Panc1 (cell line): ENCODE measurements at places on chromosomes 1 and 21.

GRCh38 chr1:237910834-237911233, 20.1 kb upstream of the ZP4 start:
- DNase-seq: no peak

- no peak for DNase-seq
Measured at GRCh38 chr1:85330214-85330631, 53.8 kb upstream of the BCL10 start.

DNA sequence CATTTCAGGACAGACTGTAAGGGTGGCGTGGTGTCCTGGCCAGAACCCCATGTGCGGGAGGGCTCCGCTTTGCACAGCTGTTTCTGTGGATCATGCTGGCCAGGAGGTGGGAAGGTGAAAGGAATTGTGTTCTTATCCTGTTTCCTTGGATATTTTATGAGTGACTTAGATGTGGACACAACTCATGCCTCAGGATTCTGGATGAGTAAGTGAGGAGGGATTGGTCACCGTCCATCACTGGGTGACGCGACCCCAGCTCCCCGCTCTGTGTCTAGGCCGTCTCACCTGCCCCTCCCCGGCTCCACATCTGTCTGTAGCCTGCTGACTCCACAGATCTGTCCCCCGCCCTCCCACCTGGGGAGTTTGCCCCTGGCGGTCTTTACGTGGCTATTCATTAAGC, 48.8 kb downstream of the PIK3CD start:
- peak; percentile 73 for DNase-seq

DNA sequence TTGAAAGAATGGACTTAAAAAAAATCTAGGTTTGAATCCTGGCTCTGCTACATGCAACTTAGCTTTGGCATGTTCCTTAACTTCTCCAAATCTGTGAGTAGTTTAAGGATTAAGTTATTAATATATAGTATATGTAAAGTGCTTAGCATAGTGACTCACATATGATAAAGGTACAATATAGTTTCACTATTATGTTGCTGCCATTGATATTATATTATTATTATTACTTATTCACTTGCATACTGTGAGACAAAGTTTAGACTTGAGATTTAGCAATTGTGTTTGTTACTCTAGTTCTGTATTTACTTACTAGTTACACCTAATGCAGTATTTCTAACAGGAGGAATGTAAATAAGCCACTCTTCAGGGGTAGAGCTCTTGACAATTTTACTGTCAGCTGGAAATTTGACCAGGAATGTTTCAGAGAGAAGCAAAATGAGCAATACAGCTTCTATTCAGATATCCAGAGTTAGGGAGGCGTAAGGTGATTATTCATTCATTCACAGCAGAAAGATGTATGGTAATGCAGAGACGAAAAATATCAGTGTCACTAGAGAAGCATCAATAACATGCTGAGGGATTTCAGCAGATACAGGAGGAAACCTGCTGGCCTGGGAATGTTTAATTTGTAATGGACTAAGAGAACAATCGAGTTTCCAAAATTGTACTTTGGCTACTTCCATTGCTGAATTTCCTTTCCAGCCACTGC, 25.5 kb downstream of the RGS7 start:
- DNase-seq: no peak

- DNase-seq: no peak
Measured at GRCh38 chr1:166090244-166090643, 76.6 kb downstream of the FAM78B start.

- no peak for DNase-seq
Measured at GRCh38 chr1:84347271-84347931, 45.9 kb downstream of the SAMD13 start.

GRCh38 chr1:182993746-182994145, 29.5 kb upstream of the LAMC1 start:
- DNase-seq: no peak

DNA sequence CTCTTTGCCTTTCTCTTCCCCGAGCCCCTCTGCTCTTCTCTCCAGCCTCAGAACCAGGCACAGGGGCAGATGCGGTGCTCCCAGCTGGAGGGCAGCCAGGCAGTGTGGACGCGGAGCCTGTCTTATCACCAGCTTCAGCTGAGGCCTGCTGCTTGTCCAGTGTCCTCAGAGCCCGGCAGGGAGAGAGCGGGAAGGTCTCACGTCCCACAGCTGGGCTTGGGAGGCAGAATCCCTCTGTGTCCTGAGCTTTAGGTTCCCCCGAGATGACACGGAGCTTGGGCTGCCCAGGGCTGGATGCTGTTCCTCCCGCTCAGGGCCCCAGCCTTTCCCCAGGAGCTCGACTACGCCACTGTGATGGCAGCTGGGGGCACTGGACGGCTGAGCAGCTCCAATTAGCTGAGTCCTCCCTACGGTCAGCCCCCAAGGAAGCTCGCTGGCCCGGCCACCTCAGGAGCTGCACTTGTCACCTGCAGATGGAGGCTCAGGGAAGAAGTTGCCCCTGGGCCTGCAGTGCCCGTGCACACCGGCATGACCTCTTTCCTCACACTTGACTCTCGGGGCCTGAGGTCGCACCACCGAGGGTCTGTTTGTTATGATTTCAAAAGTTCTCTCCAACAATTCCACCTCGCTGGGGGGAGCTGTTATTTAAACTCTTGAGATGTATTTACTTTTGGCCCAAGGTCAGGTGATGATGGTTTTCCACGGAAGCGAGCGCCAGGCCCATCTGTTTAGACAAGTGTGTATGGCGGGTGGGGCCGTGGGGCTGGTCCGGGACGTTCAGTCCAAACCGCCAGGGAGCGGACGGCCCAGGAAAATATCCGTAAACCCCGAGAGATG, 127.3 kb downstream of the SIK1 start:
- no peak for DNase-seq

GRCh38 chr1:183303323-183303645, 114.9 kb downstream of the NMNAT2 start:
- DNase-seq: no peak

DNA sequence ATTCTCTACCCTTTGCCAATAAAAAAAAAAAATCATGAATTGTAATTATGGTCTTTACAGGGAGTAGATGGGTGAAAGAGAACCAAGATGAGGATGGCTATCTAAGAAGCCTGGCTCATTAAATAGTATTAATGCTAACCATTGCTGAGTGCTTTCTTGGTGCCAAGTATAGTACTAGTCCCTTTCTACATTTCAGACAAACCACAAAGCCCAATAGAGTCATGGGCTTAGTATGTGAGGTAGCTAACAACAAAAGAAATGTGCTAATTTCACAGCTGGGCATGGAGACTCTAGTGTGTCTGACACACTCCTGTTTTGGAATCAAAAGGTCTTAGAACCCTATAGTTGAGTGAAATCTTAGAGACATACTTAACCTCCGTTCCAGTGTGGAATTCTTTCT, 84.5 kb upstream of the ESRRG start:
- DNase-seq: no peak

- DNase-seq: no peak
Measured at GRCh38 chr1:179632868-179633267, 41.2 kb downstream of the TDRD5 start.

DNA sequence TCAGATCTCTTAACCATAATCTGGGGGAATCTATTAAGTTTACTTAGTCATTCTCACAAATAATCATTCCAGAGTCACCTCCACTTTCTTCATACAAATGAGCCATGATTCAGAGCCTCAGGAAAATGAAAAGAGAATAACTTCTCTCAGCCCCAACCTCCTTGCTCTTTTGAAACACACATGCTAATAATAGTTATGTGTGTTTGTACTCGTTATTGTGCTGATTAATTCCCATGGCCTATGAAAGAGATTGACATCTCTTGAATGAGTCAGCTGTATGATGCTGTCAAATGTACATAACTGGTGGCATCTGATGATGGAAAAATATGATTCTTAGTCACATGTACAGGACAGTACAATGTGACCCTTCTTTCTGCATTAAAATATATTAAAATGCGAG, 41.5 kb downstream of the DTL start:
- DNase-seq: no peak

GRCh38 chr1:109800291-109800690, 36.6 kb upstream of the EPS8L3 start:
- no peak for DNase-seq
